ENCODE measurements at places on chromosomes 2 and 18.
A peak's percentile ranks its signal among the peaks of the same experiment; 100 is the strongest.

GRCh38 chr2:229416116-229416694 is 145.1 kb upstream of the PID1 start:
- no peak for DNase-seq

DNA sequence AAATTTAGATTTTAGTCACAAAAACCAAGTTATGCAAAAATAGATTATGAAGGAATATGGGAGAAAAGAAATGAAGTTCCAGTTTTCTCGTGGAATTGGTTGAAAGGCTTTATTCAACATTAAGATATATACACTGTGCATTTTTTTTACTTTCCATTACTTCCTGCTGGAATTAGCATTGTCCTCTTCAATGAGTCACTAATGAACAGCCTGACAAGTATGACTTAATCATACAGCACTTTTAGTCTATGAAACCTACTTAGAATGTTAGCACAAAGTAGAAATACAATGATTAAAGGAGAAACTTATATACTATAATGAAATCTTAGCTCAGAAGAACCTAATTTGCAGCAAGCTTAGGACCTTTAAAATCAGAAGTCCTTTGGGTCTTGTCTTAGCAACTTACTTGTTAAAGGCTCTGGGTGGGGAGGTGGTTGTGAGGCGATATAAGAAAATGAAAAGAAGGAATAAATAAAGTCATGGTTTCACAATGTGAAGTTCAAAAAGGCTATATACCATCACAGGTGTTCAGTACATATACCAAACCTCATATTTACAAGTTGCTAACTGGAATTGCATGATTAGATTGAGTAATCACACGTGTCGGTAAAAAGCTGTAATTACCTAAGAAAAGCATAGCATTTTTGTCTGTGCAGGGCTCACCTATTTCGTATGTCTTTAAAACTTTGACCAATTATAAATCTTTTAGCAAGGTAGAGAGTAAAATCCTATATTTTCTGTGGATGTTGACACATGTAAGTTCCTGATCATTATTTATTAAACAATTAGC is 236.8 kb downstream of the CAMKMT start:
- DNase-seq: no peak

DNA sequence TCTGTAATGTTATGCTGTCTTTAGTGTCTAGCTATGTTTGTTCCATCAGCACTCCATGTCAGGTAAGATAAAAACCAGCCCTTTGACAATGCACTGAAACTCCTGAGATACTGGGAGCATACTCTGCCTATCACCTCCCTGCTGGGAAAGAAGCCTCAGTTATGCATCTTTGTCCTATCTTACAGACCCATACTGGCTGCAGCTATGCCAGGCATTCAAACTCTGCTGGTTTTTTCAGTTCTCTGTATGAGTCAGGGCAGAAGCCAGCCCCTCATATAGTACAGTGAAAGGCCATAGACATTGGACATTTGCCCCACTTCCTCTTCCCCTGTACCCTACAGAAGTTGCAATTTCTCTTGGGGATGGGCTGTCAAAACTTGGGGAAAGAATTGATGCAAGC is 181.1 kb upstream of the RGPD4 start:
- DNase-seq: no peak

- no peak for DNase-seq
These were observed 269.3 kb upstream of the ID2 start for GRCh38 chr2:8412586-8412985.

GRCh38 chr2:128185576-128185975 is 94.6 kb downstream of the UGGT1 start:
- no peak for DNase-seq

DNA sequence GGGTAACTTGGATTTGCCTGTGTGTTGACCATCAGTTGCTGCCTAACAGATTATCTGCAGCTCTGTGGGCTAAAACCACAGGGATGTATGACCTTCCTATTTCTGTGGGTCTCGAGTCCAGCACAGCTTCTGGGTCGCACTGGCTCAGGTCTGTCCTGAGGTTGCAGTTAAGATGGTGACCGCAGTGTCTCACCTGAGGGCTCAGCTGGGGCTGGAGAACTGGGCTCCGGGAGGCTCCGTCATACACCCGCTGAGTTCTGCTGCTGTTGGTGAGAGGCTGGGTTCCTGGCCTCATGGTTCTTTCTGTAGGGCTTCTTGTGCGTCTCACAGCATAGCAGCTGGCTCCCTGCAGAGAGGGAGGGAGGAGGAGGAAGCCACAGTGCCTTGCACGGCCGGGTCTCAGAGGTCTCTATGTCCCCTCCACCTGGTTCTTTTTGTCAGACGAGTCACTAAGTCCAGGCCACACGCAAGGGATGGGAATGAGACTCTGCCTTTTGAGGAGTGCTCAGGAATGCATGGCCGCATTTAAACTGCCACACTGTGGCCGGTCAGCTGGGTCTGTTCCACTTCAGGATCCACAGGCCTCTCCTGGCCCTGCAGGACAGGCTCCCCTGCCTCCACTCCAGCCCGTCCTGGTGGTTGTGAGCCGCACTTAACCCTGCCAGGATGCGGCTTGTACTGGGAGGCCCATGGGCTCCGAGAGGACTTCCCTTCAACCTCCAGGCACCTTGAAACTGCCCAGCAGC is 67.2 kb downstream of the ADI1 start:
- no peak for DNase-seq

- no peak for DNase-seq
These were observed 105.3 kb upstream of the ZC3H15 start for GRCh38 chr2:186380805-186381204.

- no peak for DNase-seq
These were observed 105.5 kb downstream of the UGGT1 start for GRCh38 chr2:128196471-128196931.

DNA sequence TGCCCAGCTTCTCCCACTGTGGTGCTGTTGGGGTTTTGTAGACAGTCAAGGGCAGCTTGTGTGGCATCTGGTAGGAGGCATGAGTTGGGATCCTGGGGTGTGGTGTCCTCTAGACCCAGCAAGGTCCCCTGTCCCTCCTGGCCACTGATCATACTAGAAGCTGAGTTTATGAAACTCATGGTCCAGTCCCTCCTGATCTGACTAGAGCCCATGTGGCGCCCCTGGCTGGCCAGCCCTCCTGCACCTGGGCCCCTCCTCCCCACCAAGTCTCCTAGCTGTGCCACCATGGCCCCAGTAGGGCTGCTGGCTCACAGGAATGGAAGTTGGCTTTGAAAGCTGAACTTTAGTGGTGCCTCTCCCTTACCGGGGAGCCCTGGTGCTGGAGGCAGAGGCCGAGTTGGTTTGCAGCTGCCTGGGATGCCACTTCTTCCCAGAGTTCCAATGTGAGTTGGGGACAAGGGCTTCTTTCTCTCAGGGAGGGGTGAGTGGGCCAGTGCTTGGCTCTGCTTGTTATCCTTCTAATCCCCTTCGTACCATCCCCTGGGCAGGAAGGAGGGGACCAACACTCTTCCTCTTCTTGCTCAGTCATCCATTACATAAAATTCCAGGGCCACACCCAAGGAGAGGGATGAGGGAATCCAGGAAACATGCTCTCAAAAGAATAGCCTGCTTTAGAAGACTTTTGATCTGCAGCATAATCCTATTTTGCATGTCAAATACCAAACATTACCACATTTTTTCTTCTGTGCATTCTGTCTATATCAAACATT is 37.5 kb upstream of the HAAO start:
- DNase-seq: no peak

DNA sequence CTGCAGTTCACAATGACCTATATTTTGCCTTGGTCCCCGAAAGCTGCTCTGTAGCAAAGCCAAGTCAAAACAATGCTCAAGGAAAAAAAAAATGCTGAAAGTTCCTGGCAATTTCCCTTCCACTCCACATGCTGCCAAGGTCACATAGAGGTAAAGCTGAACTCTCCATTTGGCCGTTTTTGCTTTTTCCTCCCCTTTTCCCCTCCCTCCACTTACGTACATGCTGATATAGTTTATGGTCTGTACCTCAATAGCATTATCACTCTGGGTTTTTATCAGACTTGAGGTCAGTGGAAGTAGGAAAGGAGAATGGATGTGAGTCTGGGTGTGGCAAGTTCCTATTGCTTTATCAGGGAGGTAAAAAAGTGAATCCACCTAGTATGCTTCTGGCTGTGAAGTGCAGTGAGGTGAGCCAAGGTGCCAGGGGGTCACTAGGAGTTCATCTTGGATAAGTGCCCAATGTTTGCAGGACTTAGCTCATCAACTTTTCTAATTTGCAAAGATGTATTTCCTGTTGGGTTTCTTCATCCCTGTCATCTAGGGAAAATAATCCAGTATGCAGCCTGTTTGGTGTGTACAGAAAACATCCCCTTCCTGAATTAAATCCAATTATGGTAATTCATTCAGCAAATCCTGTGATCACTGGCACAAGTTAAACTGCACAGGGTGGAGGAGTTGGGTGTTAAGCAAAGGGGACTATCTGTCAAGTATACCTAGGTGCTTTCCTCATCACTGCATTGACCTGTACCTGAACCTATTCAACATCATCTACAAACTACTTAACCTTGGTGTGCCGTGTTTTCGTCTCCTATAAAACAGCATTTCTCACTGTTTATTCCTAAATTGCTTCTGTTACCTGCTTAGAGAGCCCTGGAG is 124.3 kb upstream of the CYP26B1 start:
- DNase-seq: no peak

- DNase-seq: no peak
These were observed 13.3 kb downstream of the MBP start for GRCh38 chr18:77119101-77119850.

- DNase-seq: peak; percentile 53
These were observed 4.0 kb downstream of the LPIN1 start for GRCh38 chr2:11750422-11750821.

GRCh38 chr2:206982360-206982955 is 43.1 kb downstream of the CPO start:
- DNase-seq: no peak

DNA sequence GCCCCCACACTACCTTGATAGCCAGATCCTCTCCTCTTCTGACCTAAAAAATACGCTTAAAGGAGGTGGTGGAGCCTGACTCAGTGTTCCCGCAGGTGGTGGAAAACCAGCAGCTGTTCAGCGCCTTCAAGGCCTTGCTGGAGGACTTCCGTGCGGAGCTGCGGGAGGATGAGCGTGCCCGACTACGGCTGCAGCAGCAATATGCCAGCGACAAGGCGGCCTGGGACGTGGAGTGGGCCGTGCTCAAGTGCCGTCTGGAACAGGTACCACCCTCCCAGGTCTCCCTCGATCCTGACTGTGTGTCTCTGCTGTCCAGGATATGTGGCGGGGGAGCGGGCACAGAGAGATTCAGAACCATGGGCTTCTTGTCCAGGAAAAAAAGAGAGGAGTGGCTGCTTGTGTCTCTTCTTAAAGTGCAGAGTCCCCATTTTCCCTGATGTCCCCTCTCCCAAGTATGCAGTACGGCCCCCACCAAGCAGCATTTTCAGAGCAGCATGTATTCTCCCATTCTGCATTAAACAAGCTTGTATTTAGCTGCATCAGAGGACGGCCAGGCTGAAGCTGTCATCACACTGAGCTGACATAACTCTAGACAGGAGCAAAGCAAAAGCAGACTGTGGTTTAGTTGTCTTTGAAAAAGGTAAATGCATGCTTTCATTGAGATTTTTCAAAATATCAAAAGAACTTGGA is 101.6 kb downstream of the MTCL1 start:
- no peak for DNase-seq

GRCh38 chr2:231425811-231426703 is 30.5 kb downstream of the B3GNT7 start:
- DNase-seq: peak; percentile 74

DNA sequence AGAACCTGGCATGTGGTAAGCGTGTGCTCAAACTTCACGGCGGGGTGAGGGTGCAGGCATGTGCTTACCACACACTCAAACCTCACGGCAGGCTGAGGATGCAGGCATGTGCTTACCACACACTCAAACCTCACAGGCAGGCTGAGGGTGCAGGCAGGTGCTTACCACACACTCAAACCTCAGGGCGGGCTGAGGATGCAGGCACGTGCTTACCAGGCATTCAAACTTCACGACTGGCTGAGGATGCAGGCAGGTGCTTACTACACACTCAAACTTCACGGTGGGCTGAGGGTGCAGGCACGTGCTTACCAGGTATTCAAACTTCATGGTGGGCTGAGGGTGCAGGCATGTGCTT is 105.0 kb upstream of the ALKAL2 start:
- no peak for DNase-seq

DNA sequence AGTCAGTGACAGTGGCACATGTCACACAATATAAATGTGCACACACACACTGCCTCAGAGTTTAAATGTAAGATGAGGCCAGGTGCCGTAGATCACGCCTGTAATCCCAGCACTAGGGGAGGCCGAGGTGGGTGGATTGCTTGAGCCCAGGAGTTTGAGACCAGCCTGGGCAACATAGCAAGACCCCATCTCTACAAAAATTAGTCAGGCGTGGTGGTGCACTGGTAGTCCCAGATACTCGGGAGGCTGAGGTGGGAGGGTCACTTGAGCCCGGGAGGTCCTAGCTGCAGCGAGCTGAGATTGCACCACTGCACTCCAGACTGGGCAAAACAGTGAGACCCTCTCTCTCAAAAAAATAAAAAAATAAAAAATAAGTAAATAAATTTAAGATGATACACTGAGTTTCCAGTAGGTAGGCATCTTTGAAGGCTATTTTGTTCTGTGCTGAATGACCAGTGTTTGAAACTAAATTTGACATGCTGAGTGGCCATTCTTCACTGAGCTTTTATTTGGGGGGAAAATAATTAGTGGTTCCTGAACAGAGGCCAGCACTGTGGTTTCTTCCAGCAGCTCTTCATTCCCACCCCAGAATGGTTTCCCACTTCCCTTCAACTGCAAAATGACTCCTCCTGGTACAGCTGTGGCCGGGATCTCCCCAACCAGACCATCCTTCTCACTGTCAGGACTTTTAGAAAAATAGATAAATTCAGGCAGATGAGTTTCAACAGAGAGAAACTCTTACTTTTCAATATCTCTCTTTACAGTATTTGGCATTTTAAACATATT is 44.9 kb downstream of the PSMG2 start:
- DNase-seq: no peak

GRCh38 chr2:113112441-113112840 is 15.0 kb upstream of the IL1RN start:
- no peak for DNase-seq

DNA sequence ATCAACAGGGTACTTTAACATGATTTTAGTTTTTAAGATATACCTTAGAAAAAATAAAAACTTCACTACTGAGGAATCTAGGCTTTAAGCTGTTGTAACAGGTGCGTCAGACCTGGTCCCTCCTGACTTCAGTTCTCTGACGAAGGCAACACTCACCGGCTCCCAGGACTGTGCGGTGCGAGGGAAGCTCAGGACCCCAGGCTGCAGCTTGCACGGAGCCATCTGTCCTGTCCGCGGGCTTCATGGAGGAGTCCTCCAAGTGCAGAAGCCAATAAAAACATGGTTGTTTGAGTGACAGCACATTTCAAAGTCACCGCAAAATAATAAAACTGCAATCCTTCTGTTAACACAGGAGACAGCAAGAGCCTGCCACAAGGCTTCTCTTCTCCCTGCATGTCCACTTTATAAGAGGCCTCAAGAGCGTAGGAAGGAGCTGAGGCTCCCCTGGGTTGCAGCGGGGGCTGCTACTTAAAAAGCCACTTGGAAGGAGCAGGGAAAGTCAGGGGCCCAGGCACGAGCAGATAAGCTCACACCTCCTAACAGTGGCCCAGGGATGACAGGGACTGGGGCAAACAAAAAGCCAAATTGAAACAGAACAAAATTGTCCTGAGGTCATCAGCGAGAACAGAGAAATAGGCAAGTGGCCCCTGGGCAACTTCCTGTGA is 4.6 kb downstream of the HJURP start:
- DNase-seq: no peak

GRCh38 chr2:233353101-233353768 is 1.1 kb upstream of the DGKD start:
- no peak for DNase-seq

Measured in stimulated activated CD8-positive, alpha-beta memory T cell treated with anti-CD3 and anti-CD28 coated beads, Interleukin-7, amount 100 ng/mL, for 4 hours (primary cell).